ENCODE measurements at places on chromosomes 2 and 18. TPM values are rescaled to one million over a fixed set of nuclear protein-coding genes. Genes with fewer than 3 reads are reported as not detected.

DNA sequence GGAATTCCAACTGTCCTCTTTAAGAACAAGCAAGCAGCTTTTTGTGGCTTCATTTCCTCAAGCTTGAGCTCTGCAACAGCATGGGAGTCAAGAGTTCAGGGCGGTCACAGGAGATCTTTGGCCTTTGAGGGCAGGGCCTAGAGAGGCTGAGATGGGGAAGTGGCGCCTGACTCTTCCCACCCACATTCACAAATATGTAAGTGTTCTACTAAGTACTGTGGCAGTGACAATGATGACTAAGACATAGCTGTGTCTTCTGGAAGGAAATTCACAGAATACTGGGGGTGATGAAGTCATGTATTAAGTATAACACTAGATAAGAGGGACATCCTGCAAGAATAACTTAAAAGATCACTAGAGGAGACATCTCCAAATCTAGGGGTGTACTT is 15.0 kb downstream of the RND3 start:
- no peak for DNase-seq

DNA sequence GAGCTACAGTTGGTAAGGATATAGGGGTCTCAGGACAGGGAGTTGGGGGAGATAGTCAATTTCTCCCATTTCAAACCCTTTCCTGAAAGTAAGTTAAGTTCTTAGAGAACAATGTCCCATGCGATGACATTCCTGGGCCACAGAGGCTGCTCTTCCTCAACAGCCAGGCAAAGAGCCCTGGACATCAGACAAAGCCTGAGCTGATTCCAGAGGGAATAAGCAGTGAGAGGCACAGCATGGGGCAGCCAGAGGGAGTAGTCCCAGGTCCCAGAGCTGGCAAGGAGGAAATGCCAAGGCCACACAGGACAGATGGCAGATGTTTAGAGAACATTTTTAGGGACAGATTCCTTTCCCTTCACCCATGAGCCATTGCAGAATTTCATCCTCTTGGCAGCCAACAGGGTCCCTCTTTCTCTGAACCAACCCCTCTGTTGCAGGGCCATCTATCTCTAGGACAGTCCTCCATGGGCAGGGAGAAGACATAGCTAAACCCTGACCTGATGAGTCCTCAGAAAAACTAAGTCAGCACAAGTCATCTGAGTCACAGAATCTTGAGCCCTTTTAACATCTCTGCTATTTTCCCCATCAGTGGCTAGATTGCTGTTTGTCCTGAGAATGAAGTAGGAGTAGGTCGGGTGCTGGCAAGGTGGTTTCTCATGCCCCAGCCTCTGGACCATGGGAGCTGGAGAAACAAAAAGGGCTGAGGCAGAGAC is 81.6 kb upstream of the STPG4 start:
- DNase-seq: no peak

DNA sequence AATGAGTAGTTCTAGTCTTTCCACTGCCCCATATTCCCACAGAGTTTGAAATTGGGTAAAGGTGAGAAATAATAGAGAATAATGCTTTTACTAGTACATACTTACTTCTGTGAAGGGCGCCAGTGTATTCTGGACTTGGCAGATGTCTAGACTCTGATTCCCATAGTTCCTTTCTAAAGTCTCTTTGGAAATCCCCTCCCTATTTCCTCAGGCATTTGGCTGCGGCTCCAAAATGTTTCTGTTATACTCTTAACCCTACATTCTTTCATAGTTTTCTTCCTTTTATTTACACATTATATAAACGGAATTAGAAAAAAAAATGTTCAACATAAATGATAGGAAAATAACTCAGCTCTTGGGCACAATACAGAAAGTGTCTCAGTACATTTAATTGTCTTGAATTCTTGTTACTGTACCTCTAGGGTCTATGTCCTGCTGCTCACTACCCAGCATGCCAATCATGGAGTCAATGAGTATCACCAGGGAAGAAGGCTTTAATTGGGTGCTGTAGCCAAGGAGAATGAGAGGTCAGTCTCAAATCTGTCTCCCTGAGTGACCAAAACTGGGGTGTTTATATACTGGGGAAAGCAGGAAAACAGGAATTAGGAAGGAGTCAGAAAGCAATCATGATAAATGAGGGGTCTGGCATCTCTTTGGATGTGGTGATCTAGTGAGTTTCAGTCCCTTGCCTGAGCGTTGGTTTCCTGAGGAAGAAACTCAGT is 147.8 kb upstream of the MMADHC start:
- DNase-seq: peak; percentile 57

MRO gene
- polyA plus RNA-seq: 0.26 TPM

DNA sequence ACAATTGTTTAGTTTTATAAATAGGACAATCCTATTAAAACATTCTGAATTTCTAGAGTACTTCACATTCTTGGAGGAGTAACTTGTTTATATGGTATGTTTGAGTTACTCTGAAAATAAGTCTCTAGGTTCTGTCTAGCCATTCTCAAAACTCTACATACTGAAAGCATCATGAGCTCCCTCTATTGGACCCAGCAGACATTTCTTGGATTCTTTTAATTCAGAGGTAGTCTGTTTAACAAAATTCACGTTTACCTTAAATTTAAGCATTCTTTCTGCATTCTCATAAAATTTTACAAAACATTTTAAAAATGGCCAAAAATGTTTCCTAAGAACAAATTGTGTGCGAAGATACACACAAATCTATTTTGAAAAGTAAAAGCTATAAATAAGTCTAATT is 15.3 kb downstream of the SP9 start:
- DNase-seq: no peak

GRCh38 chr2:41405441-41405840 is 642.4 kb upstream of the PKDCC start:
- DNase-seq: no peak

SEMA4F gene
- 6.6 TPM for polyA plus RNA-seq

GRCh38 chr2:200828104-200828503 is 16.4 kb downstream of the BZW1 start:
- DNase-seq: no peak

DNA sequence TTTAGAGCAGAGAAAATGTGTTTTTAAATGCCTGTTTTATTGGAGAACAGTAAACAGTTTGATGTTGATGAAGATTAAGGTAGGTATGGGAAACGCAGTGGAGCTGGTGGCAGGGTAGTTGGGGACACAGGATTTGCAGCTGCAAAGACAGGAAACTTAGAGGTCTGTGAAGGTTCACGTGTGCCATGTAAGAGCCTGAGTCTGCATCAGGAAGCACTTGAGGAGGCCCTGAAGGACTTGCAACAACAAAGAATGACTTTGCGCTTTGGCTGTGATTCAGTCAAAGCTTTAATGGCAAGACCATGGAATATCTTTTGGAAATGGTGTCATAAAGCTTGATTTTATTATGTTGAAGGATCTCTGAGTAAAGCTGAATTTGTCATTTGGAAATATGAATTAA is 347.6 kb upstream of the KCNJ3 start:
- no peak for DNase-seq

GRCh38 chr2:150219861-150220260 is 267.6 kb downstream of the RND3 start:
- no peak for DNase-seq

DNA sequence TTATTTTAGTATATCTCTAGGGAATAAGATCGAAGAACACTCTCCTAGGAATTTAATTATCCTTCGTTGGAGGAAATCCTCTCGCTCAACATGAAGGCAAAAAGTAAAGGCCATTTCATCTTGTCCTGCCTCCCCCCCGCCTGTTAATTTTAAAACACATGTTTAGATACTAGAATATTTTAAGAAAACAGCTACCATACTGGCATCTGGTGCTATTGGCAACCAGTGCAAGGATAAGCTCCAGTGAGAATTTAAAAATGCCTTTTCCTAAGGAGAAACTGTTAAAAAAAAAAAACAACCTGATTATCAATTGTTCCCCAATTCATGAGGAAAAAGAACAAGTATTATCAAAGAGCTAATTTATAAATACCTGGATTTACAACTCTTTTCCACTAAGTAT is 864.7 kb downstream of the NRXN1 start:
- DNase-seq: no peak

HJURP gene
- polyA plus RNA-seq: 16.1 TPM

DNA sequence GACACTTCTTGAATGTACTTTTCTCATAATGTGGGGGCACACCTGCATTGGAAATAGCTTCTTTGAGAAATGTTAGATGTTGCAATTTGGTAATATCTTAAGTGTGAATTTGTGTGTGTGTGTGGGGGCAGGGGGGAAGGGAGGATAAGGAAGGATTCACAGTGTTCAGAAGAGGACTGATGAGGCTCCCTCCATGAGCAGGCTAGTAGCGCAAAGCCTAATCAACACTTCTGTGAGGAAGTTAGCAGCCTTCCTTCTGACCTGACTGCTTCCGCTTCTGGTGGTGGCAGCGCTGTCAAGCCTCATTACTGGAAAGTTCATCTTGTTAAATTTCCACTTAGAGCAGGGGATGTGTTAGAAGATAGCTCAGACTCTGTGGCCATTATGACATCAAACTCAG is 295.4 kb upstream of the SPRED2 start:
- DNase-seq: no peak

GRCh38 chr2:98012561-98012991 is 16.8 kb upstream of the TMEM131 start:
- no peak for DNase-seq

GAREM1 gene
- 11.6 TPM for polyA plus RNA-seq

DNA sequence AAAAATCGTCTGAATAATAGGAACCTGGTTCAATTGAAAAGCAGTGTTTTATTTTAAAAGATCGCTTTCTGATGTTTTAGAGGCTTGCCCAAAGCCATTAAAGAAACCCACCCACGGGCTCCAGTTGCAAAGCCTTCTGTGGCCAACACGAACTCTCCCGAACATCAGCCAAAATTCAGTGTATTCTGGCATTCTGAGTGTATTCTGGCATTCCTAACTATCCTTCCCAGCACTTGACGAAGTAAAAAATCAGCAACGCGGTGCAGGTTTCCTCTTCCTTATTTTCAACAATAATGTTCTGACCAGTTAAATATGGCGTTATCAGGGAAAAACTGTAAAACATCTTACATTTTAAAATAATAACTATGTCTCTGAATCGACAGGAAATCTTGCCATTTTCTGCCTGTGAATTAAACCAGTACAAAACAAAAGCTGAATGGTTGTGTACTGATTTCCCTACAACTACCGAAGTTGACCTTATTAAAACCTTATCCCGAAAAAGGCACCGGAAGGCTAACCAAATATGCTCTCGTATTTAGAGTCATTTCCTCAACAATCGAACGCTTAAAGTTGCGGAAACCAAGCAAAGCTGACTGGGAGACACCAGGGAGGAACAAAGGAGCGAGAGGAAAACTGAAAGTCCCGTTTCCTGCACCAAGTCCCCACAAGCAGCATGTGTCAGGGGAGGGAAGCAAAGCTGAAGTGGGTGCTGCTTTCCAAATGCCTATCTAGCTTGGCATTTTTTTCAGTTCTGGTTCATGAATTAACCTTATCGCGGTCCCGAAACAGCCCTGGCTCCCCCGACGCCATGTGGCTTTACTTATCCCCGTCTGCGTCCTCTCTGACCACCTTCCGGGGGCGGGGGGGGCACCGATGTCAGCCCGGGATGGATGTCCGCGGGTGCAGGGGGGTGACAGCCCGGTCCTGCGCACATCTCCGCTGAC is 44.3 kb downstream of the ZNF516 start:
- no peak for DNase-seq

GRCh38 chr18:63949068-63949737 is at the start of gene HMSD:
TSS of gene HMSD (plus strand) at chr18:63949301. CDS start at chr18:63953456, 4,155 bp downstream.
- DNase-seq: peak; percentile 78

SPATS2L gene
- polyA plus RNA-seq: 87.3 TPM

DNA sequence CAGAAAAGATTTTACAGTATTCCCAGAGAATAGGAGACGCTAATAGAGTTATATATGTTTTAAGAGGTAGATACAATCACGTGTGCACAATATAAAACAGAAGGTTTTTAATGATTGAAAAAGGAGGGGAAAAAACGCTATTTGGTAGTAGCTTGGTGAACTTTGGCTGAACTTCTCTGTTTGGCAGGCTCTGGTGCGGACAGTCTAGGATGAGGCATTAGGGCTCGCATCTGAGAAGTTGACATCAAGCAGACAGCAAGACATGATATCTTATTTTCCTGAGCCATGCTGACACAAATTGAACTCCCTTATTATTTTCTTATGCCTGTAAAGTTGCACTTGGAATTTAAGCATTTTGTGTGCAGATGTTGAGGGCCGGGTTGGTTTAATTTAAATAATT is 176.6 kb downstream of the EN1 start:
- peak; percentile 20 for DNase-seq

DNA sequence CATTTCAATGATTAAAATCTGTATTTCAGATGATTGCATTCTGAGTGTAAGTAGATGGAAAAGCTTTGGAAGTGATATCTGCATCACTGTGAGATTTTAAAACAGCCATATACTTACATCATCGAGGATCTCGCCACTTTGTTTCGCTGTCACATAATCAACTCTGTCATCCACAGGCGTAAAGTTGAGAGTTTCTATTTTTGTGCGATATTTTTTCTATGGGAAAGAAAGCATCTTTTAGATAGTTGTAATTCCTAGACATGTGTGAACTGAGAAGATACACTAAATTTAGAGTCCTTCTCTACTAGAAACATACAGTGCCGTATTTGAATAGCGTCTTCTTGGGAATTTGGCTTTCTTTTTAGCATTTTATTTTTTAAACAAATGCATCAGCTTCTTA is 158.8 kb downstream of the RIF1 start:
- peak; percentile 50 for DNase-seq

GRCh38 chr2:225779829-225780228 is 380.3 kb downstream of the NYAP2 start:
- DNase-seq: no peak

WNT6 gene
- not detected for polyA plus RNA-seq

DNA sequence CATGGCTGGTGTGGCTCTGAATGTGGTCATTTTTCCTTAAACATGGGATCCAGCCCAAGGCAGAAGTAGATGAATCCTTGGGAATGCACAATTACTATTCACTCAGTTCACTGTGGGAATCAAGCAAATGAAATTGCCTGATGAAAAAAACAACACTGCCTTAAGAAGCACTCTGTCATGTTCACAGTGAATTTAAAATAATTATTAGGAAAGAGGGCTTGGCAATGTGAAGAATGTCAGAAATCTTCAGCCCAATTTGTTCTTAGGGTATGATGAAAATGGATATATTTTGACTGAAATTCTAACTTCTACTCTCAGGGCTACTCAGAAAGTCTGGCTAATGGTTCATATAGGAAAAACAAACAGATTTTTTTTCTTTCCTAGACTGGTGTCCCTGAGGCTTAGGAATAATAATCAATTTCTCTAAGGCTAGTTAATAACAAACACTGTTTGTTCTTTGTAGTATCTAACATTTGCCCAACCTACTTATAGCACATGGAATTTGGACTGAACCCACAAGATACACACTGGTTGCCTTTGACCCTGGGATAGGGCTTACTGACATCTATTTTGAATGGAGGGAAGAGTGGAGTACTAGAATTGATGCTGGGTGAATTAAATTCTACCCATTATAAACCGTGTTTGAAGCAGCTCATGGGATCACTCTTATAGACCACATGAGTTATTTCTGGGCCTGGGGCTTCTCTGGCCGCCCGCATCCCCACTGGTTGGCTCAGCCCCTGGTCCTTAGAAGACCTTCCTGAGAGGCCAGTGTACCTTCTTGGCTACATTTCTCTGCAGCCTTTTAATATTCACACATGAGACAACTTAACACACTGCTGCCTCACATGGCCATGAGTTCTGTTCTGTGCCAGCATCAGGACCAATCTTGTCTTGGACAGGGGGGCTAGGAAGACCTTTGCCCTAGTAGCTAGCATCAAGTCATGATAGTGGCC is 8.3 kb upstream of the MRPL33 start:
- no peak for DNase-seq
